ENCODE measurements at places on chromosomes 1 and 21. TPM values are rescaled to one million over a fixed set of nuclear protein-coding genes. Genes with fewer than 3 reads are reported as not detected.
A peak's percentile ranks its signal among the peaks of the same experiment; 100 is the strongest.

GRCh38 chr21:26136671-26137070 lies 33.9 kb downstream of the APP start:
- no peak overlapping the region for H3K27ac ChIP-seq
- H3K4me1 ChIP-seq: no peaks in the 10 kb centered on the region
- no peak for DNase-seq
- H3K36me3 ChIP-seq: no peaks in the 10 kb centered on the region
- H3K27me3 ChIP-seq: no peaks in the 10 kb centered on the region

DNA sequence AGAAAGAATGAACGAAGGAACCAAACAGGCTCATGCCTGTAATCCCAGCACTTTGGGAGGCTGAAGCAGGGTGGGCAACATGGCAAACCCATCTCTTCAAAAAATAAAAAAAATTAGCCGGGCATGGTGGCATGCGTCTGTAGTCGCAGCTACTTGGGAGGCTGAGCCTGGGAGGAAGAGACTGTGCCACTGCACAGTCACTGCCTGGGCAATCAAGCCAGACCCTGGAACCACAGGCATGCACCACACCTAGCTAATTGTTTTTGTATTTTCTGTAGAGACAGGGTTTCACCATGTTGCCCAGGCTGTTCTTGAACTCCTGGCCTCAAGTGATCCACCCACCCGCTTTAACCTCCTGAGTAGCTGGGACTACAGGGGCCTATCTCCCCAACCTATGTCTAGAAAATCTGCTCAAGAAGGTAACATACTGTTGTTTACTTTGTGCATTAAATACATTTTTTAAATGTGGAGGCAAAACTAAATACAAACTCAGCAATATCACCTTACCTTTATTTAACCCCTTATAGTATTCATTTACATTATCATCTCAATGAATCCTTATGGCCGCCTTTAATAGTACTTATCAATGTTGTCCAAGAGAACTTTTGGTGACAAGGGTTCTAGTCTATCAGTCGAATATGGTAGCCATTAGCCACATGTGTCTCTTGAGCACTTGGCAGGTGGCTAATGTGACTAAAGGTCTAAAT lies 2.7 kb downstream of the KHDC4 start:
- H3K27me3 ChIP-seq: no peaks in the 10 kb centered on the region
- peaks cover 6% of the 10 kb centered on the region for H3K4me1 ChIP-seq
- no peak overlapping the region for H3K4me3 ChIP-seq
- peaks cover 17% of the 10 kb centered on the region for H3K36me3 ChIP-seq
- no peak overlapping the region for H3K27ac ChIP-seq
- DNase-seq: no peak

DNA sequence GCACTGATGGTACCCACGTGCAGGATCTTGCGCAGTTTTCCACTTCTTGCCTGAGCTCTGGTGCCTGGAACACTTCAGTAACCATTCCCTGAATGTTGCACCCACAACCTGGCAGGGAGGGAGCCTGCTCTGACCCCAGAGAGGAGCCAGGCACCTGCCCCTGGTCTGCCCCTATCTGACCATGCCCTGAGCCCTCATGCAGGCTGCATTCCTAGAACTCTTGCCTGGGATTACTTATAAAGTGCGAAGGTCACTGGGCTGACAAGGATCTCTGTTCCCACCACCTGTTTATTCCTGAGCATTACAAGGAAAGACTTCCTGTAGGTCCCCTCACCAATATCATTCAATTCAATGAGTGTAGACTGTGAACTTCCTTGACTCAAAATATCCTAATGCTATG lies 191.9 kb upstream of the FMN2 start:
- H3K4me1 ChIP-seq: peaks cover 7% of the 10 kb centered on the region
- H3K4me3 ChIP-seq: no peak overlapping the region
- DNase-seq: no peak
- H3K36me3 ChIP-seq: no peaks in the 10 kb centered on the region
- H3K27me3 ChIP-seq: no peaks in the 10 kb centered on the region

DNA sequence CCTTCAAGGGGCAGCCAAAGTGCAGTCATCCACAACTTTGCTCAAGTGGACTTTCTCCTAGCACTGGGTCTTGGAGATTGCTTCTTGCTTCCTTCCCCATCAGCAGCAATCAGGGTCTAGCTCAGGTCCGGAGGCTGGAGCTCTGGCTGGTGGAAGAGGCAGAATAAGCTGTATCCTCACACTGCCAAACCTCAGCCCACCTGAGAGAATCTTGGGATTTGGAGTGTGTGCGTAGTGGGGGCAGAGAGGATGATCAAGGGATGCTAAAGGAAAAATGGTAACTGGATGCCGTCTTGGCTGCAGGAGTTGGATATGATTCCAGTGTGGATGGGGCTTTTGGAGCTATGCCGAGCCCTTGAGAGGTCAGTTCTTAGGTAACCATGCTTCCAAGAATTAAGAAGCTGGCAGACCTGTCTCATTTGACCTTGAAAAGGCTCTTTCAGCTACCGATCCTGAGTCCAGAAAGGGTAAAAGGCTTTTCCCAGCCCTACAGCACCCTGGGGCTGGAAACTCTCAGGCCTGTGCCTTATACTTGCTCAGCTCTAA lies 4.5 kb upstream of the NFASC start:
- H3K4me1 ChIP-seq: peaks cover 20% of the 10 kb centered on the region
- no peaks in the 10 kb centered on the region for H3K36me3 ChIP-seq
- no peaks in the 10 kb centered on the region for H3K27me3 ChIP-seq
- H3K27ac ChIP-seq: no peak overlapping the region

- no peak overlapping the region for H3K27ac ChIP-seq
Measured at GRCh38 chr1:33455539-33456501, 16.6 kb upstream of the ZSCAN20 start.

GRCh38 chr1:157771661-157772425 lies 5.1 kb downstream of the FCRL2 start:
- H3K27me3 ChIP-seq: no peaks in the 10 kb centered on the region

The CDC42SE1 gene
- total RNA-seq: 87.4 TPM

The ANXA9 gene
- total RNA-seq: 12.1 TPM

- no peak for DNase-seq
- no peaks in the 10 kb centered on the region for H3K36me3 ChIP-seq
- H3K4me3 ChIP-seq: no peak overlapping the region
- no peak overlapping the region for H3K27ac ChIP-seq
- no peaks in the 10 kb centered on the region for H3K4me1 ChIP-seq
Measured at GRCh38 chr1:57986432-57986831, 560.1 kb downstream of the OMA1 start.

- H3K4me3 ChIP-seq: no peak overlapping the region
- H3K27me3 ChIP-seq: no peaks in the 10 kb centered on the region
- no peak for DNase-seq
- no peaks in the 10 kb centered on the region for H3K4me1 ChIP-seq
- H3K36me3 ChIP-seq: no peaks in the 10 kb centered on the region
- H3K27ac ChIP-seq: no peak overlapping the region
Measured at GRCh38 chr1:168057921-168058320, 78.8 kb downstream of the GPR161 start.

GRCh38 chr1:156508205-156508954 lies 7.8 kb upstream of the MEF2D start:
- H3K4me1 ChIP-seq: peaks cover 69% of the 10 kb centered on the region
- H3K4me3 ChIP-seq: no peak overlapping the region
- H3K27ac ChIP-seq: peak overlapping the region; percentile 78
- DNase-seq: peak; percentile 63

GRCh38 chr1:108049178-108049819 lies 84.3 kb upstream of the VAV3 start:
- H3K27ac ChIP-seq: no peak overlapping the region
- H3K27me3 ChIP-seq: no peaks in the 10 kb centered on the region
- no peaks in the 10 kb centered on the region for H3K36me3 ChIP-seq
- DNase-seq: no peak
- peaks cover 53% of the 10 kb centered on the region for H3K4me1 ChIP-seq

The TRAF3IP3 gene
- 2.5 TPM for total RNA-seq

The FCMR gene
- 2.2 TPM for total RNA-seq

GRCh38 chr1:31366796-31367195 lies 6.1 kb downstream of the FABP3 start:
- peaks cover 4% of the 10 kb centered on the region for H3K36me3 ChIP-seq
- H3K4me3 ChIP-seq: no peak overlapping the region
- no peaks in the 10 kb centered on the region for H3K27me3 ChIP-seq
- H3K4me1 ChIP-seq: peaks cover 10% of the 10 kb centered on the region
- no peak overlapping the region for H3K27ac ChIP-seq

The HNRNPU gene
- total RNA-seq: 375 TPM

The TRIM46 gene
- total RNA-seq: 20.4 TPM

- H3K27ac ChIP-seq: no peak overlapping the region
- no peaks in the 10 kb centered on the region for H3K27me3 ChIP-seq
- no peak overlapping the region for H3K4me3 ChIP-seq
- no peaks in the 10 kb centered on the region for H3K4me1 ChIP-seq
- H3K36me3 ChIP-seq: no peaks in the 10 kb centered on the region
Measured at GRCh38 chr1:186984959-186985358, 156.2 kb downstream of the PLA2G4A start.

GRCh38 chr1:212062832-212063438 lies 27.4 kb downstream of the DTL start:
- H3K27ac ChIP-seq: no peak overlapping the region
- no peak for DNase-seq
- H3K4me3 ChIP-seq: no peak overlapping the region
- H3K27me3 ChIP-seq: no peaks in the 10 kb centered on the region
- H3K36me3 ChIP-seq: no peaks in the 10 kb centered on the region
- H3K4me1 ChIP-seq: no peaks in the 10 kb centered on the region

The S100A8 gene
- 14.2 TPM for total RNA-seq

GRCh38 chr1:247281001-247281574 lies 25.2 kb downstream of the VN1R5 start:
- peaks cover 4% of the 10 kb centered on the region for H3K36me3 ChIP-seq
- no peak overlapping the region for H3K27ac ChIP-seq
- no peaks in the 10 kb centered on the region for H3K4me1 ChIP-seq
- no peaks in the 10 kb centered on the region for H3K27me3 ChIP-seq
- H3K4me3 ChIP-seq: no peak overlapping the region

DNA sequence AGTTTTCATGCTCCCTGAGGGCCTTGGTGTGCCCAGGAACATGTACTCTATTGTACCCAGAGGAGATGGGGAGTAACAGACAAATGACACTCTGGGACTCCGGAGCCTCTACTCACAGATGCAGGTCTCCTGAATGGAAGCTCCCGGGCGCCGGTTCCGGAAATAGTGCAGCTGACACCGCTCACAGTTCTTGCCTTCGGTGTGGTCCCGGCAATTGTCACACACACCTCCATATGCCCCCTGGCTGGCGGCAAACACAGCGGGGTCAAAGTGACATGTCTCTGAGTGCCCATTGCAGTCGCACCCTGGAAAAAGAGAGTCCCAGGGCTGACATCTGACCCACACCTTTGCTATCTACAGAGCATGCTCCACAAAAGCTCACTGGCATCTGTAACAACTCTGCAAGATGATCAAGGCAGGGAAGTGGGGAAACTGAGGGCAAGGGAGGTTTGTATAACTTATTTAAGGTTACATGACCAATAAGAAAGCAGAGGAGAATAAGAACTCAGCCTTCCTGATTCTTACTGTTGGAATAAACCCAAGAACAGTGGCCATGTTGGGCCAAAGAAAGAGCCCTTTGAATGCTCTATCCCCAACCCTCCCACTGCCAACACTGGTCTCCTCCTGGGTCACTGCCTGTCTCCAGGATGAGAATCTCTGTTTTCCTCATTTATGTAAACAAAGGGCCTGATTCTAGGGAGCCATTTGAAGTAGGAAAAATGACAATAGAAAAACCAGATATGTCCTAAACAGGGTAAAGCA lies 22.4 kb downstream of the LAMB3 start:
- no peaks in the 10 kb centered on the region for H3K27me3 ChIP-seq
- no peaks in the 10 kb centered on the region for H3K36me3 ChIP-seq
- no peak overlapping the region for H3K27ac ChIP-seq
- no peak overlapping the region for H3K4me3 ChIP-seq

The SPRR2F gene
- total RNA-seq: not detected

The DNALI1 gene
- 10.3 TPM for total RNA-seq

GRCh38 chr1:77413541-77414335 lies 131.9 kb downstream of the AK5 start:
- no peaks in the 10 kb centered on the region for H3K36me3 ChIP-seq
- no peak for DNase-seq
- H3K27me3 ChIP-seq: no peaks in the 10 kb centered on the region
- H3K4me3 ChIP-seq: no peak overlapping the region
- H3K27ac ChIP-seq: no peak overlapping the region
- no peaks in the 10 kb centered on the region for H3K4me1 ChIP-seq
